ENCODE measurements at places on chromosomes 16 and 17.

GRCh38 chr17:45116434-45117016 lies 15.8 kb downstream of the PLCD3 start:
- peak; percentile 55 for DNase-seq

DNA sequence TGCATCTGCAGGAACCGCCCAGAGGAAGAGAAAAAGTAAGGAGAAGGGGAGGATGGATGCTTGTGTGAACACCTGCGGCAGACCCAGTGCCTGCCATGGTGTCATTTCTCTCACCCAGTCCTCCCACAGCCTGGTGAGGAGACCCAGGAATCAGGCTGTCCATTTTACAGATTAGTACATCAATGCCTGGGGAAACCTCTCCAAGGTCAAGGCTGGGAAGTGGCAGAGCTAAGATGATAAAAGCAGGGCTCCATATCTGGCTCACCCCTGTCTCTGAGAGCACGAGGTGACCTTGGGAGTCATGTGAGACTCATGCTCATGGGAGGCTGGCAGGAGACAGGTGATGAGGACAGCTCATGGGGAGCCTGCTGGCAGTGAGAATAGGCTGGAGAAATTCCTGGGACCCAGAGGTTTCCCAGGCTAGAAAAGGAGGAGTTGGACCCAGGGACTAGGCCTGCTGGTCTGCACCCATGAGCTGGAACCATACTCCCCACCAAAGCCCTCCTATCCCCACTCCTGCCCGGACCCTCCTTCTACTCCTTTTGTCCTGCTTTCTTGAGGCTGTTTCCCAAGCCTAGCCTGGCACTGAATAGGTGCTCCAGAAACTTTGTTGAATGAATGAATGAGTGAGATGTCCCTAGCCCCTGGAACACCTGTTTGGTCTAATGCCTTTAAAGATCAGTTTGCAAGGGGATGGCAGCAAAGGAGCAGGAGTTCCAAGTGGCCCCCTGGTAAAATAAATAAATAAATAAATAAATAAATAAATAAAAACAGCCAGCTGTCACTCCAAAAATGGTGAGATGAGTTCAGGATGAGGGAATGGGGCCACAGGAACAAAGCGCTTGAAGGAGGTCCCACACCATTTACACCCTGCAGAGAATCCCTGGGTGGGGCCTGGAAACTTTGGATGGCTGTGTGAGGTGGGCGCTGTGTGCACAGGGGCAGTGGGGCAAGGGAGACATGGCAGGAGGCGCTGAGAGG lies 1.6 kb downstream of the ZNF629 start:
- no peak for DNase-seq

DNA sequence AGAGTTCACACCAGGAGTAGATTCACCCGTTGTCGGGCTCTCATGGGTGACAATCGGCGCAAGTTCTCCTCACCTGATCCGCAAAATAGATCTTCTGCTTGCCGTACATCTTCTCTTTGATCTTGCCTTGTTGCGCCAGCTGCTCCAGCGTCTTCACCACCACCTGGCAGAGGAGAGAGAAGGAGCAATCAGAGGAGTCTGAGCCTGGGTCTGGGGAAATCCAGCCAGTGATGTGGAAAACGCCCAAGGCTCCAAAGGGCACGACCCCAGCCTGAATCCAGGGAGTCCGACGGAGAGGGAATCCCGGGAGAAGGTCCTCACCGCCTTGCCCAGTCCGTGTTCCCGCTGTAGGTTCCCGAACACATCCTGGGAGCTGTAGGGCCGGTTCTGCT lies 393 bp downstream of the PSMC3IP start:
- no peak for DNase-seq

GRCh38 chr16:88969361-88969831 lies 7.6 kb downstream of the CBFA2T3 start:
- DNase-seq: no peak

DNA sequence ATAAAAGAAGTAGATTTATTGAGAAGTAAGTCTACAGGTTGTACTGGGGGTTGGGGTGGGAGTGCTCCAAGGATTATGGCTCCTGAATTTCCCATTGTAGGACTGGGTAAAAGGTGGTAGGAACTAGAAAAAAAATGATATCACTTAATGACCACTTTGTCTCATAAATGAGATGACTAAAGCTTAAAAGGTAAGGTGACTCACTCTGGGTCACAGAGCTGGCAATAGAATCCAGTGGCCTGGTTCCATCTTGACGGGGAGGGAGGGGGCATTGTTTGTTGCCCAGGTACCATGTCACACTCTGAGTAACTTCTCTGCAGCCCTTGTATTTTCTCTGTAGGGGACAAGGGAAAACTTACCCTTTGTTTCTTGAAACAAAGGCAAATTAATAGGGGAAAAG lies 126.1 kb downstream of the PITPNC1 start:
- DNase-seq: no peak

DNA sequence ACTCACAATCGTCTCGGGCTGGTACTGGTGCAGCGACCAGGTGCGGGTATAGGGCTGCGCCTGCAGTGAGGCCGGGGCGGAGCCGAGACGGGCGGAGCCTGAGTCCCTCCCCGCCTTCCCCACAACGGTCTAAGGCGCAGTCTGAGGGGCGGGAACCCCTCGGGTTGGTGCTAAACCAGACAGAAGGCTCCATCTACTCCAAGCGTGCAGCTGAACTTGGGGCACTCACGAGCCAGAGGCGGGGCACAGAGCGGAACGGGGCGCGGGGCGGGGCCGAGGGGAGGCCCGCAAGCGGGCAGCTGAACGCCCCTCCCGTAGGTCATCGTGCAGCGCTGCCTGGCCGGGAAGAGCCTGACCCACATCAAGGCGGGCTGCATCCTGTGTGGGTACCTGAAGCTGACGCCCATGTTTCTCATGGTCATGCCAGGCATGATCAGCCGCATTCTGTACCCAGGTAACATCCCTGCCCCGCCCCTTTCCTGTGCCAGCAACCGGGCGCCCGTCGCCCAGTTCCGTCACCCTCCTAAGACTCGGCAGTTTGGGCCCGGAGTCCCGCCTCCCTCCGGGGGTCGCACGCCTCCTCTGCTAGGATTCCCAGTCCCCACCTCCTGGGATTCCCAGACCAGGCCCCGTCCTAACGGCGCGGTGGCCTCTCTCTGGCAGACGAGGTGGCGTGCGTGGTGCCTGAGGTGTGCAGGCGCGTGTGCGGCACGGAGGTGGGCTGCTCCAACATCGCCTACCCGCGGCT lies 5.0 kb downstream of the SLC5A2 start:
- peak; percentile 64 for DNase-seq

- DNase-seq: no peak
Measured at GRCh38 chr17:78299049-78299448, 60.8 kb downstream of the SOCS3 start.
